ENCODE measurements at places on chromosomes 5 and 9.

DNA sequence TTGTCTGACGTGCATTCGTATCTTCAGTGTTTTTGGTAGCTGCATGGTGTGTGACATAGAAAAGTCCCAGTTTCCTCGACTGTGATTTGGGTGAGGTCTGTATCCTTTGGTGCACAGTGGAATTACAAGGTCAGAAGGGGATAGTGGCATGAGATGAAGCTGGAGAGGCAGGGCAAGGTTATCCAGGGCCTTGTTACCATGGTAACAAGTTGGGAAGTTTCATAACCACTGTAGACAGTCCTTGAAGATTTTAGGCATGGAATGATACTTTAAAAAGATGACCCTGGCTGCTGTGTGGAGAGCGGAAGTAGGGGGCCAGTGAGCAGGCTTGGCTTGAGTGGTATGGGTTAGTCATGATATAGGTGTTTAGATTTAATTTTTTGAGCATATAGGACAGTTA, 11.9 kb downstream of the EHMT1 start:
- peak; percentile 39 for DNase-seq

- peak; percentile 53 for DNase-seq
Measured at GRCh38 chr9:21764846-21765245, 37.6 kb upstream of the MTAP start.

DNA sequence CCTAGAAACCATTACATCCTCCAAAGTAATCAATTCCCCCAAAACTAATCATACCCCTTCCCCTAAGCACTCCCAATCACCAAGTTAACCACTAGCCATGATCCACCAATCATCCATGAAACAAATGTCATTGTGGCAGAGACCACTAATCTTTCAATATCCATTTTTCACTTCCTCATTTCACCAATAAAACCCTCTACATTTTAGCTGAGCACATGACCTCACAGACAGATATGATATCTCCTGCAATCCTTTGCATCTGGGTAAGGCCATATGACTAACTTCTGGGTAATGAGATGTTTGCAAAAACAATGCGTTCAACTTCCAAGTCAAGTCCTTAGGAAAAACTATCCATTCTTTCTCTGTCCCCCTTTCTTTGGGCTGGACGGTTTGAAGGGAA, 20.7 kb downstream of the OR2S2 start:
- DNase-seq = peak; percentile 43

DNA sequence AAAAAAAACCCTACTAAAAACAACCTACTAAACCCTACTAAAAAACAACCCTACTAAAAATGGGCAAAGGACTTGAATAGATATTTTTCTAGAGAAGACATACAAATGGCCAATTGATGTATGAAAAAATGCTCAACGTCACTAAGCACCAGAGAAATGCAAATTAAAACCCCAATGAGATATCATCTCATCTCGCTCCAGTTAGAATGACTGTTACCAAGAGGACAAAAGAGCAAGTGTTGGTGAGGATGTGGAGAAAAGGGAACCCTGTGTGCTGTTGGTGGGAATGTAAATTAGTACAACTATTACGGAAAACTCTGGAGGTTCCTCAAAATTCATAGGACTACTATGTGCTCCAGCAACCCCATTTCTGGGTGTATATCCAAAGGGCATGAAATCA, 10.8 kb downstream of the SDHA start:
- DNase-seq = no peak

GRCh38 chr5:2178528-2178927, 295.8 kb upstream of the IRX4 start:
- no peak for DNase-seq

GRCh38 chr5:132763181-132764036, 13.6 kb downstream of the SEPTIN8 start:
- DNase-seq = no peak

GRCh38 chr9:16257604-16258003, 612.9 kb downstream of the BNC2 start:
- no peak for DNase-seq

DNA sequence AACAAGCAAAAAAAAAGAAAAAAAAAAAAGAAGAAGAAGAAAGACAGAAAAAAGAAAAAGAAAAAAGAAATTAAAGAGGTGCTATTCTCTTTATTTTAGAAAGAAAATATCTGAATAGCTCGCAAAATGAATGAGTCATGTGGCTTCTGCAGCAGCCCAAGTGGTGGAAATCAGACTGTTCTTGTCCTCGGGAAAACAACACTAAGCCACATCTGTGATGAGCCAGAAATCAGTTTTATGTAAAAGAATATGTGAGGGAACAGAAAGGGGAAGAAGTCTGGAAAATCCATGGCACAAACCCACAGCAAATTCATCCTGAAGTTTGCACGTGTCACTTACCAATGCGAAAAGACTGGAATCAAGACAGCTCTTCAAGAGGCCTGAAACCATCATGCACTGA, 118.7 kb upstream of the GAS1 start:
- peak; percentile 63 for DNase-seq
